ENCODE measurements at places on chromosomes 12 and 14.

DNA sequence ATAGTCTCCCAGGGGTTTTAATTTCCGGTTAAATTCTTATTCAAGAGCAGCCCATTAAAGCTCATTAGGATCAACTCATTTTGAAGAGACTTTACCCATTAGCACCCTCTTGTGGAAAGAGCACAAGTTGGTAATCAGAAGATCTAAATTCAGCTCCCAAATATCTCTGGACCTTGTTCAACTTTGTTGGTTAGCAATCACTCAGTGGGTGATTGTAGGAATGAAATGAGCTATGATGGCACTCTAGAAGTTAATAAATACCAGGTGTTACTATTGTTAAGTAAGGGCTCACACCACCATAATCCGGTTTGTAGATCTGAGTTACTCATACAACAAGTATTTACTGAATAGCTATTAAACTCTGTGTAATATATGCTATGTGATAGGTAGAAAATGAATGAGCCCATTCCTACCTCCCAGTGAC, 42.9 kb downstream of the TRIP11 start:
- peak; percentile 69 for DNase-seq

- DNase-seq = no peak
Observed at GRCh38 chr14:34078117-34078743, 127.4 kb upstream of the EGLN3 start.

GRCh38 chr14:68628605-68629310, 164.1 kb downstream of the ZFP36L1 start:
- DNase-seq = peak; percentile 81

GRCh38 chr12:62694632-62695031, 228.0 kb downstream of the MON2 start:
- DNase-seq = no peak

DNA sequence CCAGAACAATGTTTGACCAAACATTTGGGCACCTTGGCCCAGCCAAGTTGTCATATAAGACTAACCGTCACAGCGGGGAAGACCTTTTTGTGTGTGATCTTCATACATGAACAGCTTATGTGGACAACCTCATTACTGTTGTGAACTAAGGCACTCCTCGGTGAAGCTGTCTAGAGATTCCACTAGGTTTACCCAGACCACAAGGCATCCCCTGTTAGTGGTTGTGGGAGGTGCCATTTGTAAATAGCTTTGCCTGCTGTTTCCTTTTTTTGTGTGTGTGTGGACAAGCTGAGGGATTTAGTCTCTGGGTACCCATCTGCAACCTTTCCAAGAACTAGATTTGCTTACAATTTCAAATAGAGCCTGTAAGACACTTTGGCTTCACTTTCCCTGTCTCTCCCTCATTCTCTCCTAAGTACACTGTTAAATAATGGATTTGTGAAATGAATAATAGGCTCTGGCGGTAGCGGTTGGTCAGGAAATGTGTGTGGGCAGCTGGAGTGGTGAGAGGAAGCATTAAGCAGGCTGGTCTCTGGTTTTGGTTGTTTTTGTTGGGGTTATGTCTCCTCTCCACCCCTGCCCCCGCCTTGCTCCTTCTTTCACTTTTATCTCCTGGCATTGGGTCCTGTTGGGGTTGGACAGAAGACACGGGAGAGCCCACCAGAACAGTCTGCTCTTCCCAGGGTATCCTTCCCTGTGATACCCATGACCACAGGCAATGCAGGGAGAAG, 727.6 kb downstream of the VRK1 start:
- no peak for DNase-seq

- DNase-seq = no peak
Observed at GRCh38 chr14:66649498-66649897, 141.6 kb downstream of the GPHN start.

GRCh38 chr14:85241022-85241855, 288.7 kb upstream of the FLRT2 start:
- DNase-seq = no peak

DNA sequence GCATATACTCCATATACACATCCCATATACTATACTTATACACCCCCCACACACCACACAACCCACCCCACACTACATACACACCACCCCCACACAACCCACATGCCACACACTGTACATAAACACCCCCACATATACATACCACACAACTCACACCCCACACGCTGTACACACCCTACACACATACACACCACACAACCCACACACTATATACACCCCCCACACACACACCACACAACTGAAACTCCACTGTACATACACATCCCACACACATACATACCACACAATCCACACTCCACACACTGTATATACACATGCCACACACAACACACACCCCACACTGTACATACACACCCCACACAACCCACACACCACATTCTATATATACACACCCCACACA, 81.0 kb downstream of the NOC4L start:
- no peak for DNase-seq

DNA sequence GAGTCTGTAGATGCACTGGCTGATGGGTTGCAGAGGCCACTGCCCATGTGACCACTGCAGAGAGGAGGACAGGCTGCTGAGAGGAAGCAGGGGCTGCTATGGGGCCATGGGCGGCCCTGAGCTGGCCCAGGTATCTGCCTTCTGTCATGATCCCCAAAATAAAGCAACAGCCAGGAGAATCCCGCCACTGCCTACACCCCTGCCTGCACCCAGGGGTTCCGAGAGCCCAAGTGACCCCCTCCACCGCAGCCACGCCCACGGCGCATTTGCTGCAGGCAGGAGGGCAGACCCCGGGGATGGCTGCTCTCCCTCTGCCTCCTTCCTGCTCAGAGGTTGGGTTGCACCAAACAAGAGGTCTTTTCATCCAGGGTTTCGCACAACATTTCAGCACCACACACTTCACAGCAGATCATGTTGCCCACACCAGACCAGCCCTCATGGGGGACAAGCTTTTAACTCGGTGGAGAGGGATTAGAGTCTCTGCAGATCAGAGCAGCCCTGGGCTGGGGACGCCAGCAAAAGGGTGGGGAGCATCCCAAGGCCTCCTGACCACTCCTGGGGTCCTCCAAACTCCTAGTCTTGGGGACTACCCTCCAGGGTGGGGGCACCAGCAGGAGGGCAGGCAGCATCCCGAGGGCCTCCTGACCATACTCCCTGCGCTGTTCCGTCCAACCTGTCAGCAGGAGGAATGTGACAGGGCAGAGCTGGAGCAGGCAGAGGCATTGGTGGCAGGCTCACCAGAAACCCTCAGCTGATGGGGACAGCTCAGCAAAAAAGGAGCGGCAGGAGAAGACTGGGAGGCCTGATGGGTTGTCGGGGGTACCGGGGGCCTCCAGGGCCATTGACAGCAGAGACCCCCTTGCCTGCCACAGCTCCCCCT, 14.1 kb downstream of the CCDC85C start:
- no peak for DNase-seq

- DNase-seq = no peak
Observed at GRCh38 chr12:40013847-40014246, 92.0 kb downstream of the SLC2A13 start.

DNA sequence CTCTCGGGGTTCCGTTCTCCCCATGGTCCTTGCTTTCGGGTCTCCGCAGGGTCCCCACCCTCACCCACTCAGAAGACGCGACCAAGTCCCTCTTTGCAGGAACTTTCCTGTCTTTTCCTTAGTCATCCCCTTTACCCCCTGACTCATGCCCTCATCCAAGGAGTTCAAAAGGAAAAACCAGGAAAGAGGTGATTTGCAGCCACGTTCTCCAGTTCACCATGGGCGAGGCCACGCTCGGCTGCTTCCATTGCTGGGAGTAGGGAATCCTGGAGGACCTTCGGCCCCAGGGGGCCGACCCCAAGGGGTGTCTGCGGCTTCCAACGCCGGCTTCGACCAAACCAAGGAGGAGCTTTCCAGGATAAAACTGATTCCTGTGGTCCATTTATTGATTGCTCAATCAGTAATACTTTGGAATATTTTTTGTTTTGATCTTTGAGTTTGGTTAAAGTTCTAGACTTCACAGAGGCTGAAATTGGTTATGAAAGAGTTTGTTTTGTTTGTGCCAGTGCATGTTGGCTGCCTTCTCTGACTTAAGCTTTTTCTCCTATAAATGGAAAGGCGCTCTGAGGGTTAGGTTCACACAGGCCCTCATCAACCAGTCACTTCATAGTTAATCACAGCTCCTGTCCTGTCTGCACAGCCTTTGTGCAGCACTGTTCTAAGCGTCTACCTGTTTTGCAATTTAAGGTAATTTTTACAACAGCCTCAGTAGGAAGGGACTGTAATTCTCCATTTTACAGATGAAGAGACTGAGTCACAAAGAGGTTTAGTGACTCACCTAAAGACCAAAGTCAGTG, 827 bp downstream of the ALDH2 start:
- no peak for DNase-seq

- DNase-seq = no peak
Observed at GRCh38 chr12:115351514-115352077, 667.6 kb upstream of the TBX3 start.

- no peak for DNase-seq
Observed at GRCh38 chr14:63991833-63992232, 139.0 kb downstream of the SYNE2 start.

- DNase-seq = no peak
Observed at GRCh38 chr12:19654650-19655376, 215.5 kb downstream of the AEBP2 start.

DNA sequence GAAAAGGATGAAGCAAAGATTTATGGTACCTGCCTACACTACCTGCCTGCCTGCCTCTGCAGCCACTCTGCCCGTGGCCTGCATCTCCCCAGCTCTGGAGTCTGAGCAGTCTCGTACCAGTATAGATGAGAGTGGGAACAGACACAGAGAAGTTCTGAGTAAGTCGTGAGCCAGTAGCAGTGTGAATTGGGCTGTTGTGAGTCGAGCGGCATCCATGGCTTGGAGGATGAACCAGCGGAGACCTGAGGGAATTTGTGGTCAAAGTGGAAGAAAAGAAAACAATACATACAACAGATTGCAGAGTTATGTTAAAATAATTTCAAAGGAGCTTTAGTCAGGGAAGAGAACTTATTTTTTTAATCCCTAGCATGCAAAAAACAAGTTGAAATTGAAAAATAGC, 25.3 kb downstream of the C2CD5 start:
- DNase-seq = no peak

DNA sequence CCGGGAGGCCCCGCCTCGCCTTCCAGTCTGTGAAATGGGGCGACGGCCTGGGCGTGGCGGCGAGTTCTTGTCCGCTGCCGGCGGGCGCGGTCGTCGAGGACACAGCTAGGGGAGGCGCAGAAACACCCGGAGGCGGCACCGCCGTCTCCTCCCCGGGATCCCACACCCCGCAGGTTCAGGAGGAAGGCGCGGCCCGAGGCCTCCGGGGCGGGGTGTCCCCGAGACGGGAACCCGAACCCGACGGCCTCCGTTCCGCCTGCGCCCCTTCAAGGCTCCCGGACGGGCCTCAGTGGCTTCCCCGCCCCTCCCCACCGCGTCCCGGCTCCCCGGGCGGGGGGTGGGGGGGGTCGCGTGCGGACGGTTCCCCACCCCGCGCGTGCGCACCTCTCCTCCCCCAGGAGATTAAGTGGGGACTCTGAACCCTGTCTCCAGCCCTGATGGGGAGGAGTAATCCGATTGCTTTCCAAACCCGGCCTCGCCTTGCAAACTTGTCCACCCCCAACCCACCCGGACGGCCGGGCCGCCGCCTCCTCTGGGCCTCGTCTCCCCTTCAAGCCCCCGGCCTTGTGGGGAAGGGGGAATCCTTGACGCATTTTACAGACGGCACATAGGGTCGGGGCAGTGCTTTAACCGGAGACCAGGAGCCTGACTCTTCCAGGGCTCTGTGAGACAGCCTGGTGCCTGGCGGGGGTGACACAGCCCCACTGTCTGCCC, 35.3 kb upstream of the ANKRD9 start:
- DNase-seq = no peak

DNA sequence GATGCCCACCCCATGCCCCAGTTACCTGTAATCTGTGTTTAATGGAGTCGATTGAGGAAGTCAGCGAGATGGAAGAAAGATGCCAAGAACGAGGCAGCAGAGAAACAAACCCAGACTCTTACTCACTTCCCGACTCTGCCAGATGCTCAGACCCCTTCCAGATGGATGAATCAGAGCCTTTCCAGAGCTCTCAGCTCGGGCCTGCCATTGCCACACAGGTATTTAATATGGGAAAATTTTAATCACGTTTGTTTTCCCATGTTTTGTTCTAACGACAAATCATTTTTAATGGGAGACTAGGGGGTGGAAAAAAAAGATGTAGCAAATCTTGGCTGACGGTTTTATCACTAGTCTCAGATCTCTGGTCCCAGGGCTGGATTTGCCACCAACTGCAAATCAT, 72.5 kb upstream of the SRRM4 start:
- DNase-seq = no peak

- DNase-seq = no peak
Observed at GRCh38 chr12:127507341-127507740, 759.6 kb upstream of the TMEM132C start.

- DNase-seq = no peak
Observed at GRCh38 chr14:54792288-54792687, 110.3 kb downstream of the GCH1 start.

- DNase-seq = no peak
Observed at GRCh38 chr12:5691943-5692342, 253.1 kb downstream of the ANO2 start.

DNA sequence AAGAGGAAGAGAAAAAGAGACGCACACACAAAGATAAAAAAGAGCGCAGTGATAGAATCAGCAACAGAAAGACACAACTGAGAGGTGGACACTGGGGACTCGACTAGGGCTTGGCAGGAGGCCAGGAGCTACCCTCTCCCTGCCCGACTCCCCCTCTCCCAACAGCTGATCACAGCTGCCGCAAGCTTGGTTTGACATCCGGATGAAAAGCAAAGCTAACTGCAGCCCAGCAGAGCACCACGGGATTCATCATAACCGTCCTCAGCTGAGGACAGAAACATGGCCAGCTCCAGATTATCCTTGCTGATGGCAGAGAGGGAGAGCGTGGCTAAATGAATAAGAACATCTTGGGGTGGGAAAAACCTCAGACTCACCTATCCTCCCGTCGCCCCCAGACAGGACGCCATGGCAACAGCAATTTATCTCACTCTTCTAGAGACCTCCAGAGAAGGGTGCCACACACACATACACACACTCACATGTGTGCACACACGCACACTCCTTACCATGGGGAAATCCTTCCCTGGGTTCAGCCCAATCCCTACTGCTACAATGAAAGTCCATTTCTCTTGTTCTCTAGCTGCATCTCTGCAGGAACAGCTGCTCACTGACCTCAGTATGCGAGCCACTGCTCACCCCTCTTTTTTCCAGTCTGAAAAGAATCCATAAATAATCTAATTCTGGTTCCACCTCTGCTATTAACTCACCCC, 135.3 kb downstream of the NTF3 start:
- DNase-seq = peak; percentile 2

DNA sequence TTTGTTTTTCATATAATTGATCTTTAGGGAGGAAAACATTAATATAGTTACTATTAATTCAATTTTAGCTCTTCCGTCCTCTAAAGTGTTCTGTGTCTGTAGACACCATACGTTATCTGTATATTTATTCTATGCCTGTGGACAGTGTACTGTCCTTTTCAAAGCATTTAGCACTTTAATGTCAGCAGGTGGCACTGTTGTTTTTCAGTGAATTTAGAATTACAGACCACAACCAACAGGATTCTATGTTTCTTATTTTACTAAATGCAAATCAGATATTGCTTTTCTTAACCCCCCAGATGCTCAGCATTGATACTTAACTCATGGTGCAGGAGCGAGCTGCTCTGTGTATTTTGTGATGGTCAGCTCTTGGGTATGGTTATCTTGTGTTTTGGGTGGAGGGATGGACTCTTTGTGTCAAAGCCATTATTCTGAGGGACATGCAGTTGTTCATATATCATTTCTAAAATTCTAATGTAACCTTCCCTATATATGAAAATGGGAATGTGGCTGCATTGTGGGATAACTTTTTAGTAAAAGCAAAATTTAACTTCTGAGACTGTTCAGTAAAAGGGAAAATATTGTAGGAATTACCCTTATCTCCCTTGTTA, 65.2 kb downstream of the PAPOLA start:
- peak; percentile 91 for DNase-seq
